ENCODE measurements at places on chromosomes 7 and 10. TPM values are rescaled to one million over a fixed set of nuclear protein-coding genes. Genes with fewer than 3 reads are reported as not detected.

DNA sequence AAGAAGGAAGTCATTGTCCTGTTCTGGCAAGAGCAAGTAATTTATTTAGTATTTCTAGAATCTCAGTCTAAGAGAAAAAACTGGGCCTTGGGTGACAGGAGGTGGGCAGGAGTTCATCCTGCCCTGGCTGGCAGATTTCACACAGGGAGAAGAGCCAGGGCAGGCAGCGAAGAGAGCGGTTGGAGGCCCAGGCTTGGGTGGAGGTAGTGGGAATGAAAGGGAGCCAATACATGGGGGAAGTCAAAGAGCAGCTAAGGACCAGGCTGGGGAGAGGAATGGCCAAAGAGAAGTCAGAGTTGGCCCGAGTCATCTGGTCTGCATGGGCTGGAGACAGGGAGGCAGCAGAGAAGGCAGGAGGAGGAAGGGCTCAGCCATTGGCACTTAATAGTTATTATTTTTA, 51.4 kb downstream of the HECW1 start:
- no peak for DNase-seq
- no peak overlapping the region for H3K27ac ChIP-seq
- H3K36me3 ChIP-seq: no peaks in the 10 kb centered on the region
- no peaks in the 10 kb centered on the region for H3K27me3 ChIP-seq
- H3K4me1 ChIP-seq: no peaks in the 10 kb centered on the region

GRCh38 chr10:9656996-9657395, 1360.7 kb upstream of the CELF2 start:
- no peaks in the 10 kb centered on the region for H3K27me3 ChIP-seq
- no peak overlapping the region for H3K4me3 ChIP-seq
- no peak for DNase-seq
- no peaks in the 10 kb centered on the region for H3K4me1 ChIP-seq
- no peak overlapping the region for H3K27ac ChIP-seq

DNA sequence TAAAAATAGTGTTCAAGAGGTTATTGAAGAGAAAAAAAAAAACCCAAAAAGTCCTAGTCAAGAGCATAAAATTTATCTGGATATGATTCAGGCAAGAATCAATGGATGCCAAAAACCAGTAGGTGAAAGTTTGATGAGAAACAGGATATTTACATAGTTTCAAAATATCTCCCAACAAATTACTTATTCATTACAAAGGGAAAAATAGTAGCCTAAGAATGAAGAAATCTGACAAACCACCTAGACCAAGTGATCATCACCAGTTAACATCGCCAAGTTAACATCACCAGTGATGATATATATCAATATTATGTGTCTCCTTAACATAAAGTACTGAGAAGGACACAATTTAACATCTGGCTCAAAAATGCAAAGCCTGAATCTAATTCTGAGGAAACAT, 85.2 kb downstream of the RNLS start:
- no peaks in the 10 kb centered on the region for H3K27me3 ChIP-seq
- H3K4me1 ChIP-seq: no peaks in the 10 kb centered on the region
- H3K4me3 ChIP-seq: no peak overlapping the region

GRCh38 chr7:104142147-104142546, 65.7 kb downstream of the ORC5 start:
- peaks cover 24% of the 10 kb centered on the region for H3K36me3 ChIP-seq
- no peak for DNase-seq
- no peaks in the 10 kb centered on the region for H3K27me3 ChIP-seq
- H3K4me3 ChIP-seq: no peak overlapping the region
- H3K4me1 ChIP-seq: no peaks in the 10 kb centered on the region

DNA sequence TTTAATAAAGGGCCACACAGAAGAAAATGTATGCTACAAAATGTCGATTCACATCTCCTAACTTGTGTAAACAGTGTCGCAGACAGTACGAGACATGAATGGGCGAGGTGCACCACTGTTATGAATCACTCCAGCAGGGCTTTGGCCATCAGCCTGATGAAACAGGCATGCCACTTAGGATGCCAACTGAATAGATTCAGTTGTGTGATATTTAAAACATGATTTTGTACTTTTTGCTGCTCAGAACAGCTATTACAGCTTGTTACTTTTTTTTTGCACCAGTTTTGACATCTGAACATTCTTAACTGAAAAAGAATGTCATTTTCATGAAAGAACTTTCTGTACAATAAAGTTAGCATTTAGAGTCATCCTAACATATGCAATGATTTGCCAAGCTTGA, 138.1 kb downstream of the VTI1A start:
- H3K27ac ChIP-seq: no peak overlapping the region
- no peaks in the 10 kb centered on the region for H3K36me3 ChIP-seq
- no peak for DNase-seq
- no peak overlapping the region for H3K4me3 ChIP-seq
- no peaks in the 10 kb centered on the region for H3K27me3 ChIP-seq

DNA sequence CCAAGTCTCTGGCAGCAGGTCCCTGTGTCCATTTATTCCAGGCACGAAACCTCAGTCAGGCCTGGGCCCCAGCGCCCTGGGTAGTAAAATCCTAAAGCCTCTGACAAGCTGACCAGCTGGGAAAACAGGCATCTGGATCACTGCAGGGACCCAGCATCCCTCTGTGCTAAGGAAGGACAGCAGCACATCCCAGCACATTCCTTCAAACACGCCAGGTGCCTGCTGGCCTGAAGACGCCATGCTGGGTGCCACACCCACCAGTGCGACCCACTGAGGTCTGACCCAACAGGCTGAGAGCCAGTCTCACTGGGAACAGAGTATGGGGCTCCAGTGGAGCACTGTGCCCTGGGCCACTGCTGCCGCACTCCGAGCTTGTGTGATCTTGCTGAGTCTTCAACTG, 6.4 kb downstream of the DNAJB12 start:
- no peak overlapping the region for H3K4me3 ChIP-seq
- H3K4me1 ChIP-seq: peaks cover 15% of the 10 kb centered on the region
- no peaks in the 10 kb centered on the region for H3K27me3 ChIP-seq
- H3K36me3 ChIP-seq: peaks cover 61% of the 10 kb centered on the region
- H3K27ac ChIP-seq: no peak overlapping the region

- H3K36me3 ChIP-seq: no peaks in the 10 kb centered on the region
- DNase-seq: no peak
- no peaks in the 10 kb centered on the region for H3K27me3 ChIP-seq
- H3K4me3 ChIP-seq: no peak overlapping the region
- no peak overlapping the region for H3K27ac ChIP-seq
- no peaks in the 10 kb centered on the region for H3K4me1 ChIP-seq
Observed at GRCh38 chr10:44352316-44353127, 32.4 kb downstream of the CXCL12 start.

DNA sequence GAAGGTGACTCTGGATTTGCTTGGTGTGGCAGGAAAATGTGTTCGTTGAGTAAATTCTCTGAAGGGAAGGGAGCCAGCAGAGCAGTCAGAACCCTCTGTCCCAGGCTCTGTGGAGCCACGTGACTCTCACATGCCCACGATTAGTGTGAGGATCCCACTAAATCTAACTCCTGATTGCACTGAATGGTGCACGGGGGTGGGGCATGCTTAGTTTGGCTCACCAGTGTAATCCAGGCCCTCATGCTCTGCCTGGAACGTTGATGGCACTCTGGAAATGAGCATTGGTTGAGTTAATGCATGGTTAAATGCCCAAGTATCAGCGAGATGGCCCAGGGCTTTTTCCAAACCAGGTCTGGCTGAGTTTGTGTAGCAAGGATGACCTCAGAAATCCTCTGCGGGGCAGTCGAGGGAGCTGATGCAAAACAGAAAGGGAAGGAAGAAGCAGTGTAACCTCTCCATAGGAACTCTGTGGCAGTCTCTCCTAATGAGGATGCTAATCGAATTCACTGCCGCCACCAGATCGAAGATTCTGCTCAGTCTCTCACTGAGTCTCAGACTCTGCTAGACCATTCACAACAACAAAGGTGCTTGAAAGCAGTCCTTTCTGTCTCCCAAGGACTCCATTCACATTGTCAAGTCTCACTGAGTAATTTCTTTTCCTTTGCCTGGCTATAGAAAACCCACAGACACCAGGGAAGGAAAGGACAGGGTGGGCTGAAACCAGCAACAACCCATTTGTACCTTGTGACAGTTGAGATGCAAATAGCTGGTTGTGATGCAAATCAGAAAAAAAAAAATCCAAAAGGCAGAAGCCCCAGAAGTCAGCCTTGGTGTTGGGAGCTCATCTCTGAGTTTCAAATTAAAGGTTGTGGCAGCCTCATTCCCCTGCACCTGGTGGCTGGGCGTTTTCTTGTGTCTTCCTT, 98.1 kb downstream of the C10orf105 start:
- no peaks in the 10 kb centered on the region for H3K27me3 ChIP-seq
- DNase-seq: no peak
- no peaks in the 10 kb centered on the region for H3K4me1 ChIP-seq
- no peak overlapping the region for H3K4me3 ChIP-seq

DNA sequence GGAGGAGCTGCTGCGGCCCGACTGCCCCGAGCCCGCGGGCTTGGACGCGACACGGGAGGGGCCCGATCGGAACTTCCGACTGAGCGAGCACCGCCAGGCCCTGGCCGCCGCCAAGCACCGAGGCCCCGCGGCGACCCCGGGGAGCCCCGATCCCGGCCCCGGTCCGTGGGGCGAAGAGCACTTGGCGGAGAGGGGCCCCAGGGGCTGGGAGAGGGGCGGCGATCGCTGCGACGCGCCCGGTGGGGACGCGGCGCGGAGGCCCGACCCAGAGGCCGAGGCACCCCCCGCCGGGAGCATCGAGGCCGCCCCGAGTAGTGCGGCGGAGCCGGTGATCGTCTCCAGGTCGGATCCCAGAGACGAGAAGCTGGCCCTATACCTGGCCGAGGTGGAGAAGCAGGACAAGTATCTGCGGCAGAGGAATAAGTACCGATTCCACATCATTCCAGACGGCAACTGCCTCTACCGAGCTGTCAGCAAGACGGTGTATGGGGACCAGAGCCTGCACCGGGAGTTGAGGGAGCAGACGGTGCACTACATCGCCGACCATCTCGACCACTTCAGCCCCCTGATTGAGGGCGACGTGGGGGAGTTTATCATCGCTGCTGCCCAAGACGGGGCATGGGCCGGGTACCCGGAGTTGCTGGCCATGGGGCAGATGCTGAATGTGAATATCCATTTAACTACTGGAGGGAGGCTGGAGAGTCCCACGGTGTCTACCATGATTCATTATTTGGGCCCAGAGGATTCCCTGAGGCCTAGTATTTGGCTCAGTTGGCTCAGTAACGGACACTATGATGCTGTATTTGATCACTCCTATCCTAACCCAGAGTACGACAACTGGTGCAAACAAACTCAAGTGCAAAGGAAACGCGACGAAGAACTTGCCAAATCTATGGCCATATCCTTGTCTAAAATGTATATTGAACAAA, 1.4 kb downstream of the OTUD1 start:
- no peaks in the 10 kb centered on the region for H3K27me3 ChIP-seq
- H3K4me1 ChIP-seq: peaks cover 29% of the 10 kb centered on the region
- peak overlapping the region; percentile 92 for H3K27ac ChIP-seq
- peak overlapping the region; percentile 85 for H3K4me3 ChIP-seq
- H3K36me3 ChIP-seq: no peaks in the 10 kb centered on the region

DNA sequence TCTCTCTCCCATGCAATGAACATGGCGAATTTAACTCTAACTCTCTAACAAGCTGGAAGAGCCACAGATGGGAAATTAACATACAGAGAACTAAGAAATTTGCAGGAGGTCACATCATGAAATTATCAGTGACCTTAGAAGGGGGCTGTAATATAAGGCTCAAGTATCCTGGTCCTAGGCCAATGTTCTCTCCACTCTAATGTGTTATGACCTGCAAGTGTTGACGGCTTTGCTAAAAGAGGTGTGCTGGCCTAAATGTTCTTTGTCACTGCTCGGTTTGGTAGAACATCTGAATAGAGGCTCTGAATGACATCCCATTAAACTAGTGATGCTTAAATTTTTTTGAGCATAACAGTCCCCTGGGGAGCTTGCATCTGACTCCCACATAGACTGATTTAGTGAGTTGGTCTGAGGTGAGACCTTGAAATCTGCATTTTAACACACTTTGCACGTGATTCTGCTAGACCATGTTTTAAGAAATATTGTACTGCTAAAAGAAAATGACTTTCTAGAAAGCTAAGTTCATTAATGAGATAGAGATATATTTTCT, 129.3 kb downstream of the GFRA1 start:
- H3K4me1 ChIP-seq: no peaks in the 10 kb centered on the region
- H3K27ac ChIP-seq: no peak overlapping the region
- H3K4me3 ChIP-seq: no peak overlapping the region
- H3K27me3 ChIP-seq: no peaks in the 10 kb centered on the region

- peak overlapping the region; percentile 86 for H3K27ac ChIP-seq
- peaks cover 7% of the 10 kb centered on the region for H3K4me1 ChIP-seq
- H3K27me3 ChIP-seq: no peaks in the 10 kb centered on the region
- no peak for DNase-seq
- peak overlapping the region; percentile 75 for H3K4me3 ChIP-seq
- H3K36me3 ChIP-seq: no peaks in the 10 kb centered on the region
Observed at GRCh38 chr7:25180592-25180923, 47.7 kb downstream of the NPVF start.

DNA sequence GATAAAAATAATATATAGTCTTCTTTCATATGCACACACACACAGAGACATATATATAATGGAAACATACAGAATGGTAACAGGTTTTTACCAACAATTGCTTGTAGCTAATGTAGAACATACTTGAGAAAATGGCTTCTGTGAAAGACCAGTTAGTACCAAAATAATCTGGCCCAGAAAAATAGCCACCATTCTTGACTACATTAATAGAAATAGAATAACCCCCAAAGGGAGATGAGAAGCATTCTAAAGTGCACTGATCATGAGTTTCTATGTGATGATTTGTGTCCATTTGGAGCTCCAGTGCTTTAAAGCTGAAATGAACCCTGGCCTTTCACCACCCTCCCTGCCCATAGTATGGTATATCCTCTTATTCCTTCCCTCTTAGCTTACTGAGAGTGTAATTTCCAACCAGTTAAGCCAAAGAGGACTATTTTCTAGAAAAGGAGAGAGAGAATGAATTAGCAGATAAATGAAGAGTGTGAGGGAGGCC, 22.9 kb upstream of the IFIT2 start:
- no peak for DNase-seq
- no peaks in the 10 kb centered on the region for H3K4me1 ChIP-seq
- no peaks in the 10 kb centered on the region for H3K36me3 ChIP-seq
- no peak overlapping the region for H3K27ac ChIP-seq
- no peaks in the 10 kb centered on the region for H3K27me3 ChIP-seq

DNA sequence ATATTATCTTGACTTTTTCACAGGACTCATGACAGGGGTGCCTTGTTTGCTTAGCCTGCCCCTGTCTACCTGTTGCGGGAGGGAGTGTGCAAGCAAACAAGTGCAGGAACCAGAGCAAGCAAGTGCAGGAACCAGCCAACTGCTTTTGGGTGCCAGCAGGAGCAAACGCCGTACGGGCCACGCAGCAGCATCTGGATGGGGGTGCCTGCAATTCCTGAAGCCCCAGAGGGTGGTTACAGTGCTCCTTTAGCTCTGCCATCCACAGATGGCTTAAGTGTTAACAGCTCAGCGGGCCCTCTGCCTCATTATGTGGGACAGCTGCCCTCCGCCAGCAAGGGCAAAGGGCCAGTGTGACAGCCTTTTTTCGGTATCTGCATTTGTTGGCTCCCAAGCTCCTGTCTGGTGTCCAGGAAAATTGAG, 83.5 kb downstream of the MICU1 start:
- H3K4me3 ChIP-seq: no peak overlapping the region
- no peaks in the 10 kb centered on the region for H3K27me3 ChIP-seq
- H3K4me1 ChIP-seq: no peaks in the 10 kb centered on the region
- no peak overlapping the region for H3K27ac ChIP-seq

The PAPOLB gene
- not detected for total RNA-seq
